ENCODE measurements at places on chromosomes 12 and 14. TPM values are rescaled to one million over a fixed set of nuclear protein-coding genes. Genes with fewer than 3 reads are reported as not detected.

Gene SMCO3
- 0.04 TPM for polyA plus RNA-seq

Gene MFAP5
- 4.5 TPM for polyA plus RNA-seq

Gene MAP1LC3B2
- 1.9 TPM for polyA plus RNA-seq

Gene SERPINA10
- polyA plus RNA-seq: not detected

Gene AHNAK2
- 67.4 TPM for polyA plus RNA-seq

Gene DCAF11
- 41.6 TPM for polyA plus RNA-seq

Gene NCKAP5L
- polyA plus RNA-seq: 3.1 TPM

Gene ATL1
- polyA plus RNA-seq: 3.0 TPM

Gene DBX2
- 0.01 TPM for polyA plus RNA-seq

Gene HOXC5
- 0.96 TPM for polyA plus RNA-seq

Gene ANO6
- 6.9 TPM for polyA plus RNA-seq

Gene CD69
- polyA plus RNA-seq: 1.8 TPM

Gene B3GNT4
- 1.4 TPM for polyA plus RNA-seq

Gene CMKLR1
- polyA plus RNA-seq: 0.24 TPM

Gene IFNG-AS1
- not detected for polyA plus RNA-seq

Gene ESPL1
- polyA plus RNA-seq: 66.1 TPM

Gene CCDC177
- polyA plus RNA-seq: 0.04 TPM

Gene ARHGEF40
- 1.8 TPM for polyA plus RNA-seq

Gene SLC2A3
- polyA plus RNA-seq: 1.2 TPM

Gene LPCAT3
- 15.7 TPM for polyA plus RNA-seq

Gene SLC6A12
- polyA plus RNA-seq: 0.11 TPM

Gene NRIP2
- 0.67 TPM for polyA plus RNA-seq

Gene SCNN1A
- 126 TPM for polyA plus RNA-seq

Gene KRT82
- not detected for polyA plus RNA-seq

Gene CAPZA3
- 0.22 TPM for polyA plus RNA-seq

Gene COCH
- 0.20 TPM for polyA plus RNA-seq

Gene ASCL1
- polyA plus RNA-seq: 0.02 TPM

Gene KRT3
- polyA plus RNA-seq: 2.4 TPM

Gene TPH2
- not detected for polyA plus RNA-seq

Gene AQP2
- not detected for polyA plus RNA-seq

Gene DUSP6
- 9.2 TPM for polyA plus RNA-seq

Gene SLCO1B1
- polyA plus RNA-seq: not detected

Gene RNASE1
- polyA plus RNA-seq: 46.5 TPM
